ENCODE measurements at places on chromosomes 3 and 15.

GRCh38 chr3:111895071-111895470 is 36.0 kb downstream of the PHLDB2 start:
- no peak for DNase-seq

GRCh38 chr15:27679731-27680471 is 419.2 kb downstream of the OCA2 start:
- DNase-seq: no peak

GRCh38 chr3:179510496-179510895 is 52.2 kb upstream of the ACTL6A start:
- DNase-seq: no peak

- no peak for DNase-seq
Observed at GRCh38 chr15:93317772-93318171, 228.8 kb upstream of the RGMA start.

DNA sequence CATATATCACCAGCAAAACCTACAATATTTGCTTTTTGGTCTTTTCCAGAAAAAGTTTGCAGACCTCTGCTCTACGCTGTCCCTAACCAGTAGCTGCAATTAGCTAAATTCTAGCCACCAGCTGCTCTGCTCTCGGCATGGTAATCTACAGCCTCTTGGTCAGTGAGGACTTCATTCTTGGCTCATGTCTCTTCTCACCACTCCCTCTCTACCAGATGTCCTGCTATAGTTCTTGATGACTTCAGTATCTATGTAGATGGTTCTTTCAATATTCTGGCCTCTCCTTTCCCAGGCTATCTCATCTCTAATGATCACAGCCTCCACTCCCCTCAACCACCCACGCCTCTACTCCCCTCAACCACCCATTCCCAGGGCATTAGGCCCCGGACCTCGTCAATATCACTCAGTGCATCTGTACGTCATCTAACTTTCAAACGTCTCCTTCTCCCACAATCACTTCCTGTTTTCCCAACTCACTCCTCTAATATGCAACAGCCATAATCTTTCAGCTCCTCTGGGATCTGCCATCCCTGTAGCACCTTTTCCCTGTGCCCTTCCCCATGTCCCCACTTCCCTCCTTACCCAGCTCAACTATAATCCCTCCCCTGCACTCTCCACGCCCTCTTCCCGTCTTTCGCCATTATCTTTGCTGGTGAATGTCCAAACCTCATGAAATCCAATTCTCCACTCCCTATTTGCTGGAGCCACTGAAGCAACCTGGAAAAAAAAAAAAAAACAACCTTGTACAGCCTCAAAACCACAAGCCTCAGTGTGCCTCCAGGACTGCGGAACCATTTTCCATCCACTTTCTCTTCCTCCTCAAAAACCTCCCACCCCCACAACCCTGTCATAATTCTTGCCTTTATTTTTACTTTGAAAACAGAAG is 429.4 kb upstream of the PROK2 start:
- DNase-seq: no peak

DNA sequence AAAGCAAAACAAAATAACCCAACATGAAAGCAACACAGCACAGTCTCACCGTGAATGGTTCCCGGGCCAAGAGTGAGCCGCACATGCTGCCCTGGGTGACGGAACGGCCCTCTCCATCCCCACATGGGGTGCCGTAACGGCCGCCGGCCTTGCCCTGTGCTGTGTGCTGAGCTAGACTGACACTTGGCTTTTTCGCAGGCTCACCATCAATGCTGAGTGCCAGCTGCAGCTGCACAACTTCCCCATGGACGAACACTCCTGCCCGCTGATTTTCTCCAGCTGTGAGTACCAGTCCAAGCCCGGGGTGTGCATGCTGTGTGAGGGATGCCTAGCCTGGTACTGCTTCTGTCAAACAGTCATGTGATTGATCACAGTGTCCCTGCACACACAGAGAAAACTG is 357.6 kb downstream of the GABRG3 start:
- DNase-seq: no peak

- DNase-seq: no peak
Observed at GRCh38 chr15:35206060-35206675, 121.1 kb upstream of the NANOGP8 start.

GRCh38 chr3:115099986-115100571 is 47.0 kb downstream of the ZBTB20 start:
- no peak for DNase-seq

DNA sequence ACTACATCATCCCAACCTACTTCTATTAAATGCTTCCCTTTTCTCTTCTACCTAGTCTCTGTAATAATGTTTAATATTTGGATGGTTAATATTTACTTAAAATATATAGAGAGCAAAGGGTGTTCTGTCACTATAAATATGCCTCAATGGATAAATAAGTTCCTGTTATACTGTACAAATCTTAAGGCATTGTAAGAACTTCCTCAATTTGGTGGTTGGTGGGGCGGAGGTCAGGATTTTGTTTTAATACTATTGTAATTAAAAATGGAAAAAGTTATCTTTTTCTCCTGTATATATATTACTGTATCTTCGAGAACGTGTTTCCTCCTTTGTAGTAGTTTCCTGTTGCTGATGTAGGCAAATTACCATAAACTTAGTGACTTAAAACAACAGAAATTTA is 41.5 kb downstream of the SPRED1 start:
- no peak for DNase-seq

DNA sequence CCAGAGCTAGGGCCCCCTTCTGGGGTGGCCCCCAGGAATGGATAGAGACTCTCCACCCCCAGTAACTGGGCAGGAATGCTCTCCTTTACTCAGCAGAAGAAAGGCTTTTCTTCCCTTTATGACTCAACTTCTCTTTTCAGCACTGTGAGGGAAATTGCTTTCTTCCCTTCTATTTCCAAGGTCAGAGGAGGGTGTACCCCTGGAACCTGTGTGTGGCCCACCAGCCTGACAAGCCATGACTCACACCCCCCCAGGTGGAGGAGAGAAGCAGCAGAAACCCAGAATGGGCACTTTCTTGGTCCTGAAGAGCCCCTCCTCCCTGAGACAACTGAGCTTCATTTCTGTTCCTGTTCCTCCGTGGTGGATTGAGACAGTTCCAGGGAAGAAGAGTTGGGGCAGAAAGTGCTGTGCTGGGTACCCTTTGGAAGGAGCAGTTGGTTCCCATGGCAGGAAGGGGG is 2.7 kb upstream of the ANKRD63 start:
- no peak for DNase-seq

DNA sequence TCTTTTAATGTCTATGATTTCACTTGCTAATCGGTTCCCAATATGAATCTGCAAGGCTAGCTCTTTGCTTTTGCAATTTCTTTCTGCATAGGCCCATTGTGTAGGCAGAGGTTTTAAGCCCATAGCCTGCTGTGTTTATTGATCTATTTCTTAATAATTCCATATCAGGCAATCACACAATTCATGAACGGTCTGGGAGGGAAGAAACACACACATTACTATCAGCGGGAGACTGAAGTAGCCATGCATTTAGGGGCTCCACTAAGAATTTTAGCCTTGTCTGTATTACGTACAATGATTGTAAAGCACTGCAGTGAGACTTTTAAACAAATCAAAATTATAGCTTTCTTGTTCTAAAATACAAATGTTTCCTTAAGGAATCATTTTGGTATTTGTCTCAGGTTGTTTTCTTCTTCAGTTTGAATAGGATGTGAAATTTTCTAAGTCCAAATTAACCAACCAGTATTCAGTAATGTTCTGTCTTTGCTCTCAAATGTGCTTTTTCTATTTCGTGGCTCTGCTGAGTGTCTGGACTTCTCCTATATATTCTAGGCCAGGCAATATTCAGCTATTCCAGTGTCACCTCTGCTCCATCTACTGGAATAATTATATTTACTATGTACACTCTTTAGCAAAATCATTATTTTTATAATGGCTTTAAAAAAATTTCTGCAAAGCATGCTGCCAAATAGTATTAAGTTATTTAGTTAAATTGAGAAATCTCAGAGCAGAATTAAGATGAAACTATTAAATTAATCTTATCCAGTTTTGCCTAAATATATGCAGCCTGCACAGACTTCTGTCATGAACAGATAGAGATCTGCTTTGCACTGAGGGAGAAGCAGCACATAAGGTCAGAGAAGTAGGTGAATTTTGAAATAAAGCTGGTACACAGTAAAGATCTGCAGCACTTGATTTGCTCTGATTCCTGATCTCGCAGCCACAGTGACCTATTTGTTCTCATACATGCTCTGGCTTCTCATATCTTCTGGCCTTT is 103.0 kb upstream of the NAALADL2 start:
- no peak for DNase-seq

- DNase-seq: no peak
Observed at GRCh38 chr15:66674756-66675155, 27.3 kb upstream of the SMAD6 start.

- no peak for DNase-seq
Observed at GRCh38 chr3:120350401-120350941, 1.3 kb upstream of the LRRC58 start.

GRCh38 chr3:51333021-51333420 is 52.1 kb upstream of the MANF start:
- no peak for DNase-seq

DNA sequence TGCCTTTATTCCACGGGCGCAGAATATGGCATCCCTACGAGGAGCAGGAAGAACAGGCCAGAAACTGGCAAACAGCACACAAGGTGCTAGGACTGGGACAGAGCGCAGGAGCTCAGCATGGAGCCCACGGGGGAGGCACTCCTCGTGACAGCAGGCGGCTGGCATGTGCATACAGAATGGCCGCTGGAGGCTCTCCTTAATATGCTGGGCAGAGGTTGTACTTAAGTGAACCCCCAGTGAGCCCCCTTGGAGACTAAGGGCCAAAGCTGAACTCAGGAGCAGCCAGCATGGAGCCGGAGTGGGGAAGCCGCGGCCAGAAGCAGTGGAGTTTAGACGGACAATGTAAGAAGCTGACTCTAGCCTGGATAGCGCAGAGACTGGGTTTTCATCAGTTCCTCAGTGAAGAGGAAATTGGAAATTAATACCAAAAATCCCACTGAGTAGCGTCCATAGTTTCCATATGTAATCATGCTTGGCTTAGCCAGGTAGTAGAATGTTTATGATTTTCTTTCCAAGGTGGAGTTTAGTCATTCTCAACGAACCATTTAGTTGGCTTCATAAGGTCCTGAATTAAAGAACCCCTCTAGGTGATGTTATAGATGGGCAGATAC is 69.4 kb downstream of the EPHB3 start:
- DNase-seq: no peak

- DNase-seq: no peak
Observed at GRCh38 chr15:31161951-31162350, 60.4 kb upstream of the TRPM1 start.

DNA sequence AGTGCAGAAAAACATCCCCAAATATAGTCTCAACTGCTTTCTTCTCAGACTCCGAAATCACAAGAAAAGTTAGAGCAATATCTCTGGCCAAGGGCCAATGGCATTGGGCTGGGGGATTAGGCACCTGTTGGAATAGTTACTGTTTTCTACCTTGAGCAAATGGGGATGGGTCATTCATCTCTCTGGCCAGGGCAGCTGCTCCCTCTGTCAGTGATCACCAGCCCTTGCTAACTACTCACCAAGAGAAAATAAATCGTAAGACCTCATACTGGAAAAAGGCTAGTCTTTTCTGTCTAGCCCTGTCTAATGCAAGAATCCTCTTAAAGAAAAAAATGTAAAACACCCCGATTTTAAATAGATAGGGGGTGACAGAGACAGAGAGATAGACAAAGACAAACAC is 10.9 kb downstream of the CERS3 start:
- DNase-seq: no peak

DNA sequence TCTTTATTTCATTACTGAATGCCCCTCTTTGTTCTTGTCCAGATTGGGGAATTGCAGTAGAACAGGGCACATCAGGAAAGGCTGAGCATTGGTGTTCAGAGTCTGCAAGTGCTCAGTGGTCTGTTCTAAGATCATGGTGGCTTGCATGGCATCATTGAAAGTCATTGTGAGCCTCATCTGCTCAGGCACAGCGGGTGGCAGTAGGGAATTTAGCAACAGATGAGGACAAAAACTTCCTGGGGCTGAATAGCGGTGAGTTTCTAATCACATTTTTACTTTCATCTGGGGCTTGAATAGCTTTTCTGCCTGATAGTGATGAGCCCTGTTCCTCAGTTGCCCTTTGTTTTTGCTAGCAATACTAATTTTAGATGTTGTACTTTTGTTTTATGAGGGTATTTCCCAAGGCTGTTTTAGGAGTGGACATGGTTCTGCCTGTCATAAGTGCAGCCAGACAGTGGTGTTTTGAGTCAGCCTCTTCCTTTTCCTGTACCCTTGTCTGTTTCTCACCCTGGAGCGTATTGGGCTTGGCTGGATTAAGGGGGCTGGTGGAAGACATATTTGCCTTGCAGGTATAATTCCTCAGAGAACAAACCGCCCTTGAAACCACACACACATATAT is 127.2 kb upstream of the IL12A start:
- no peak for DNase-seq

DNA sequence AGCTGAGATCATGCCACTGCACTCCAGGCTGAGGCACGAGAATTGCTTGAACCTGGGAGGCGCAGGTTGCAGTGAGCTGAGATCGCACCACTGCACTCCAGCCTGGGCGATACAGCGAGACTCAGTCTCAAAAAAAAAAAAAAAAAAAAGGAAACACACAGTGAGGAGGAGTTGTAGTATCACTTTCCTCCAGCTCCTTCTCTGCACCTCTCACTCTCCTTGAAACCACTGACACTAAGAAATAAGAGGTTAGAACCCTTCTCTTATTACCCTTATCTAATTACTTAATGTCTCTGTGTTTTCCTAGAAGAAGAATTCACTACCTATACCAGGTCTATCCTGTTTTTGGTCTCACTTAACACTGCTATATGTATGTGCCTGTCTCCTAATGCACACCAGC is 31.7 kb downstream of the RAB27A start:
- no peak for DNase-seq

DNA sequence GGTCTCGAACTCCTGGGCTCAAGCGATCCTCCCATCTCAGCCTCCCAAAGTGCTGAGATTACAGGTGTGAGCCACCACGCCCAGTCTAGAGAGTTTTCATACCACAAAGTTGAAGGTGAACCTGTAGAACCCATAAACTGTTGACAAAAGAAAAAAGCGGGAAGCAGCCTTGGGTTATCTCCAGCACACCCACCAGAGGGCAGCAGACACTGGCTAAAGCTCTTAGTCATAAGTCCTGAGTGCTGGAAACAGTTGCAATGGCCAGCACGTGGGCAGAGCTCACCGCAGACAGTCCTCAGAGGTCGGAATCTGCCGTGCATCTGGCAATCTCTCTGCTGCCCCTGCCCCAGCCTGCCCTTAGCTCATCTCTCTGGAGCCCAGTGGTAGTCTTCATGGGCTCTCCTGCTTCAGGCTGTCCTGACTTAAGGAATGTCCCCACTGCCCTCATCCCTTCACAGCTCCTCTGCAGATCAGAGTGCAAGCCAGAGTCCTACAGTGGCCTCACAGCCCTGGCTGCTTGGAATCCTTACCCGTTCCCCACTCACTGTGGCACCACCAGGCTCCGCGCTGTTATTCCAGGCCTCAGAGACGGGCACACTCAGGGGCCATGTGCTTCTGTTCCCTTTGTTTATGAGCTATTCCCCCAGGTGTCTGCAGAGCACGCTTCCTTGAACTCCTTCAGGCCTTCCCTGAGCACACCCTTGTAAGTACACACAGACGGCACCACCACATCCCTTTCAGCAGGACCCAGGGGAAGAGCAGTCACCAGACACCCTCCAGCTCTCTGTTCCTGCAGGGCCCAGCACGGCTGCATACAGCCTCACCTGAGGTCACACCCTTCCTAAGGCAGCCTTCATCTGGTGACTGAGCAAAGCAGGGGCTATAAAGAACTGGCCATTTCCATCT is 8.8 kb upstream of the ELP6 start:
- peak; percentile 72 for DNase-seq

- no peak for DNase-seq
Observed at GRCh38 chr3:94875149-94875548, 812.3 kb downstream of the NSUN3 start.

Measured in caudate nucleus (tissue), 63 donors.